ENCODE measurements at places on chromosomes 3 and 15.

DNA sequence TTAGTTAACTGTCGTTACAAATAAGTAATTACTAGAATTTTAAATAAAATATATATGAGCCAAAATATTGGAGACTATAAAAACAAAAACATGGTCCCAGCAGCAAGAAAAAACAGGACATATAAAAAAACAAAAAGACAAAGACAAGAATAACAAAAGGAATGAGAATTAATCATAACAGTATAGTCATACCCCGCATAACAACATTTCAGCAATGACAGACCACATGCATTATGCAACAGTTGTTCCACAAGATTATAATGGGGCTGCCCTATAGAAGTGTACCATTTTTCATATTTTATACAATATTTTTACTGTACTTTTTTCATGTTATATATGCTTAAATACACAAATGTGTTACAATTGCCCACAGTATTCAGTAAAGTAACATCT, 5.6 kb downstream of the HLTF start:
- DNase-seq = no peak

GRCh38 chr3:154121701-154122551, 736 bp downstream of the ARHGEF26 start:
- DNase-seq = no peak

GRCh38 chr15:81314378-81314777, 9.6 kb downstream of the STARD5 start:
- no peak for DNase-seq

DNA sequence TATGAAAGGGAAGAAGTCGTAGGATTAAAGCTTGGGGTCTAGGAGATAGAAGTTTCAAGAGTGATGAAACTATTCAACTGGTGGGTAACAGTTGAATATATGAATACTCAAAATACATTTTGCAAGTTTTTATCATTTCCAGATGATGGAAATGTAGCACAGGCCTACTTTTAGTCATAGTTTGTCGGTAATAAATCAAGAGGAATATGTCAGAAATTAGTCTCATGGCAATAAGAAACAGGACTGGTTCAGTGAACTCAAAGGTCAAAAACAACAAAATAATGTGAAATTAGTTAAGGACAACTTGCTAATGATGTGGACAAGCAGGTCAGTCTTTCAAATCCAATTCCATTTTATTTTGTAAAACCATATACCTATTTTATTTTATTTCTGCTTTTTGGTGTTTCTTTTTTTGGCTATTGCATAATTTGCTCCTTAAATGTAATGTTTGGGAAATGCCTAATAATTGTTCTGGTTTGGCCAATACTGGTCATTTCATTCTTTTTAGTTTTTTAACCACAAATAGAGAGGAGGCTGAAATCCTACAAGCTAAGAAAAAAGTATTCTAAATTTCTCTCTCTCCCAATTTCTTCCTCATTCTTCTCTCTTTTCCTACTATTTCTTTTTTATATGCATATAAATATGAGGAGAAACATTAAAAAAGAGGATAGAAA, 195.2 kb upstream of the ARHGEF26 start:
- DNase-seq = no peak

DNA sequence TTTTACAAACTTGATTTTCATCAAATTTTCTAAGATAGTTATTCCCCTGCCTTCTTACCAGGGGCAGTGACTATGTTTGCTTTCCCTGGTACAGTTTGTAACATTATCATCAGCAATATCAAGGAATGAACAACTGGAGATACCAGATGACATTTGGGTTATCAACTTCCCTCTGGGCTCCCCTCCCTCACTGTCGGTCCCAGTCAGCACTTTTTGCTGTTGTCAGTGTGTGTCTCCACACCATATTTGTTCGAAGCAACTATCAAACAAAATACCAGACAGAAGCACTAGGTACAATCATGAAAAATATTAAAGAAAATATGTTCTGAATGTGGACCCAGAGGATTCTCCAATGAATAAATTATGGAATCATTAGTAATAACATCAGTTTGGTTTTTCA, 75.3 kb downstream of the PLOD2 start:
- no peak for DNase-seq

- no peak for DNase-seq
Measured at GRCh38 chr15:22903427-22903826, 65.0 kb downstream of the NIPA2 start.

GRCh38 chr15:73865904-73866303, 7.5 kb upstream of the TBC1D21 start:
- no peak for DNase-seq

GRCh38 chr3:2211568-2211967, 112.9 kb downstream of the CNTN4 start:
- no peak for DNase-seq

- no peak for DNase-seq
Measured at GRCh38 chr3:123480428-123480827, 31.5 kb upstream of the ADCY5 start.

GRCh38 chr15:74725225-74725774, at the start of gene CYP1A1:
TSS of gene CYP1A1 (minus strand) at chr15:74725528. CDS start at chr15:74723097, 2,431 bp downstream.
- DNase-seq = peak; percentile 12

DNA sequence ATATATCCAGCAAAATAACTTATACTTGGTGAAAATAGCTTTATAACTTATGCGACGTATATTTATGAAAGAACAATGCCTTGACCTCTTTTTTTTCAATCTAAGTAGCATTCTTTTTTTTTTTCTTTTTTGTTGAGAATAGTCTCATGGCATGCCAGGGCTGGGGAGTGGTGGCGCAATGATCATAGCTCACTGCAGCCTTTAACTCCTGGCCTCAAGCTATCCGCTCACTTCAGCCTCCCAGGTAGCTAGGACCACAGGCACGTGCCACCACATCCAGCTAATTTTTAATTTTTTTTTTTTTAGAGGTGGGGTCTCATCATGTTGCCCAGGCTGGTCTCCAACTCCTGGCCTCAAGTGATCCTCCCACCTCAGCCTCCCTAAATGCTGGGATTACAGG, 43.5 kb downstream of the RAB8B start:
- no peak for DNase-seq

GRCh38 chr15:40976819-40977218, 23.5 kb downstream of the CHAC1 start:
- DNase-seq = no peak

GRCh38 chr3:111106993-111107661, 35.5 kb downstream of the NECTIN3 start:
- DNase-seq = no peak

DNA sequence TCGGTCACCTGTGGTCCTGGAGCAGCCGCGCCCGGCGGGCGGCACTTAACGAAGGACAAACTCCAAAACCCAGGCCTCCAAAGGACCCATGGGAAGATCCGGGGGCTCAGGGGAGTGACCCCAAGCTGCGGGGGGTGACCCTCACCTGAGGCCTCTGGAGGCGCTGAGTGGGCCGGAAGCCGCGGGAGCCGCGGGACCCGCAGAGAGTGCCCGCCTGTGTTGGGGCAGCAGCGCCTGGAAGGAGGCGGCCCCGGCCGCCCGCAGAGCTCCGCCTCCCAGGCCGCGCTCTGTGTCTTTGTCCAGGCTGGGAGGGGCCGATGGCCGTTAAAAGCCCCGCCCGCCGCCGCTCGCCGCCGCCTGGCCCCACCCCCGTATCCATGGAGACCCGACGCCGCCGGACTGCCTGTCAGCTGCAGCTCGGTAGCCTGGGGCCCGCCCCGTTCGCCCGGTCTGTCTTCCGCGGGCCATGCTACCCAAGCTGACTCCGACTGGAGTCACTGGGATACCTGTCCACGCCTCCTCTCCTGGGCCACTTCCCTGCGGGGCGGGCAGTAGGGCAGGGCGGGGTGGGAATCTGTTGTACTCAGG, 15.3 kb upstream of the FANCD2 start:
- peak; percentile 48 for DNase-seq

DNA sequence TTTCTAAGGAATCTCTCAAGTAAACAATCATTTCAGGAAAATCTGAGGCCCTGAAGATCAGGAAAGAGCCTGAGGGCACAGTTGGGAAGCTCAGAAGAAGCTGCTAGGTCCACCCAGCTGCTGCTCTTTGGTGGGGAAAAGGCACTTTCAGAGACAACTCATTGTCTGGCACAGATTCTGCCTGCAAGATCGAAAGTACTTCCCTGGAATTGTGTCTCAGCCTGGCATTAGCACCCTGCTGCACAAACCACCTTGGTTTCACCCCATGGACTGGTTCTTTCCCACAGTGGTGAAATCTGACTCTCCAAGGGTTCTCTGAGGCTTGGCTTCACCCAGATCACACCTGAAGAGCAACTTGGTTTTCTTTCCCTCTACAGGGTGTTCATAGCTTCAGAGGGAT, 18.7 kb downstream of the THRB start:
- DNase-seq = no peak

DNA sequence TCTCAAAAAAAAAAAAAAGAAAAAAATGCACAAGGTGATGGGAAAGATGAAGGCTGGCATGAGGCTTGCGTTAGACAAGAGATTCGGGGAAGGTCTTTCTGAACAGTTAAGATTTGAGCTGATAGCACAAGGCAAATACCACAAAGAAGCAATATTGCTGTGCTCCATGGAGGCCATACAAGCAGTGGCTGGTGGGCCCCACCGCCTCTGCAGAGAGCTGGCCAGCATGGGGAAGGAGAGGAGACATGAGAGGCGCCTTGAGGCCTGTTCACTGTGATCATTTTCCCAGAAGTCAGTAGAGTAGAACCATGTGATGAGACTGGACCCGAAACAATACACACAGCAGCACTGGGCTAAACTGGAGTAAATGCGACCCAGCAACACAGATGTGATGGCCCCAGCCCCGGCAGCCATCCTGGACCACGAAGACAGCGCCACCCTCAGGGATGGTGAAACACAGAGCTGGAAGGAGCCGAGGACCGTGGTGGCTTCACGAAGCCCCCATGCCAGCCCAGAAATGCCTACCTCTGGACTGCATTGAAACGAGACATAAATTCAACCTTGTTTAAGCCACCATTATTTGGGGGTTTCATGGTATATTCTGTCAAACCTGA, 5.5 kb downstream of the XXYLT1 start:
- DNase-seq = no peak

GRCh38 chr15:57468486-57468885, 92.2 kb downstream of the CGNL1 start:
- DNase-seq = no peak

DNA sequence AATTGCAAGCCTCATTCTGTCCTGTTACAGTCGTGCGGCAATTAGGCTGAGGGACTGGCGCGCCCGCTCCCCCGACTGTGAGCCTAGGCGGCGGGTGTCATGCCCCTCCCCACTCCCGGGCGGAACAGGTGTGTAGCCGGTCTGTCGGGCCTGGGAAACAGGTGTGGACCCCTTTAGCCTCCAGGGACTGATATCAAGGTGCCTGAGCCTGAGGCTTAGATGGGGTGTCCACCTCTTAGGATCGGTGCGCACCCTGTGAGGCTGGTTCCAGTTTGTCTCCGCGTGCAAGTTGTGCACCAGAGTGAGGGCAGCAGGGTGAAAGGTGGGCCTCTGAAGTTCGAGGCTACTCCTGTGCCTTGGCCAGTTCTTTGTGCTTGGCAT, 686 bp downstream of the VPS8 start:
- DNase-seq = no peak

DNA sequence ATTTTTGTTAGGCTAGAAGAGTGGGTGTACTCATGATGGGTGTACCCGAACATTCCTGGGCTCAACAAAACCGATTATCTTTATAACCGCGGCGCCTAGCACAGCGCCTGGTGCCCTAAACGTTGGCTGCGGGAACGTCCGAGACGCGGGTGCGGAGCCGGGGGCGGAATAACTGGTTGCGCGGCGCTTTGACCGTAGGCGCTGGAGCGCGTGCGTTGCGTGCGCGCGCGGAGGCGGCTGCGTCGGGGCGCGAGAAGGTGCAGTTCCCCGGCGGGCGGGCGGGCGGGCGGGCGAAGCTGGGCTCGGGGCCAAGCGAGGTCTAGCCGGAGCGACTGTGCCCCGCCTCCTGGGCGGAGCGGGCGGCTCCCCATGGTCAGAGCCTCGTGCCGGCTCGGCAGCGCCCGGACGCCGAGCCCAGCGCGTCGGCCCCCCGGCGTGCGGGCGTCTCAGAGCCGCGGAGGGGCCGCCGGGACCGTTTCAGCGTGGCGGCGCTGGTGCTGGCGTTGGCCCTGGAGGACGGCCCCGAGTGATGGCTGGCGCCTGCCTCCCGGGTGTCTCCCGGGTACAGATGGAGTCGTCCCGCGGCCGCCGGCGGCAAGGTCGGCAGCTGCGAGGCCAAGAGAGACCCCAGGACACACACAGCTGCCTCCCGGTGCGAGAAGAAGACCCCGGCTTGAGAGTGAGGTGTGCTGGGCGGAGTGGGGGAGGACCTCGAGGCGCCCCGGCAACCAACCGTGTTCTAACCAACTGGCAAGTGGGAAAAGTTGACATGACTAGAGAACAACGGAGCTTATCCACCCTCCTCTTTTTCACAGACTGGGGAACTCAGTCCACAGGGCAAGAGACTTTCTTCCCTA, at the start of gene PLAAT1:
TSS of gene PLAAT1 (plus strand) at position 373 of the 857 bp plus-strand sequence. CDS start 14,429 bp downstream, outside the sequence.
- DNase-seq = peak; percentile 71

DNA sequence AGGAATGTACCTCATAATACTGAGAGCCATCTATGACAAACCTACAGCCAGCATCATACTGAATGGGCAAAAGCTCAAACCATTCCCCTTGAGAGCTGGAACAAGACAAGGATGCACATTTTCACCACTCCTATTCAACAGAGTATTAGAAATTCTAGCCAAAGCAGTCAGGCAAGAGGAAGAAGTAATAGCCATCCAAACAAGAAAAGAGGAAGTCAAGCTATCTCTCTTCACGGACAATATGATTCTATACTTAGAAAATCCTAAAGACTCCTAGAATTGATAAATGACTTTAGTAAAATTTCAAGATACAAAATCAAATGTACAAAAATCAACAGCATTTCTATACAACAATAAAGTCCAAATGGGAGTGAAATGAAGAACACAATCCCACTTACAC, 30.2 kb downstream of the OCA2 start:
- no peak for DNase-seq

- DNase-seq = no peak
Measured at GRCh38 chr15:73108676-73109075, 56.4 kb downstream of the NEO1 start.

- no peak for DNase-seq
Measured at GRCh38 chr15:48560321-48561051, 85.0 kb downstream of the FBN1 start.

- DNase-seq = no peak
Measured at GRCh38 chr3:112405845-112406244, 72.9 kb downstream of the CD200 start.

DNA sequence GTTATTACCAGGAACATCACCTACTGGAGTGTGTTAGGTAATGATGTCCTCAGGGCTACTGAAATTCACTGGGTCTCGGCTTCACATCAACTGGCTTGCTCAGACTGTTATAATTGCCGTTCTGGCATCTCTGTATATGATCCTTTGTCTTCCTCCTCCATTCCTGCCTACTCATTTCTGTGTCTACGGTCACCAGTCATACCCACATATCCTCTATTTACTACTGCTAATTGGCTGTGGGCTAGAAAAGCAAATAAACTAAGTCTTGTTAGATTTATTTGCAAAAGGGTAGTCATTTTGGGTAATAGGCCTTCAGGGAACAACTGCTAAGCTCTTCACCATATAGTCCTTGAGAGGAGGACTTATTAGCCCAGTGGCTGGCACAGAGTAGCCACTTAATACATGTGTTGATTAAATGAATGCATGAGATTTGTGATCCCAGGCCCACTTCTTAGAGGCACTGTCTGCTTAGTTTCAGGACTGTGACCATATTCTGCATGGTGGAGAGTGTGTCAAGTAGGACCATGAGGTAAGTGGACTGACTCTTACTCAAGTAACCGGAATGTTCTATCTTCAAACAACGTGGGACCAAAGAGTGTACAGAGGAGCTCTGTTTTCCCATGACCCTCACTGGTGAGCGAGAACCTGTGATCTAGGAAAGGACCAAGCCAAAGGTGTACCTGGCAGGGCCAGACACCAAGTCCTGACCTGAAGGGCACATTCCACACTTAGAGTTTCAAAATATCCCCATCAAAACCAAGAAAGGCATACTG, 13.2 kb downstream of the ZDHHC3 start:
- DNase-seq = no peak

- DNase-seq = no peak
Measured at GRCh38 chr3:170419557-170420087, 954 bp downstream of the CLDN11 start.
